ENCODE measurements at places on chromosomes 11 and 22.

DNA sequence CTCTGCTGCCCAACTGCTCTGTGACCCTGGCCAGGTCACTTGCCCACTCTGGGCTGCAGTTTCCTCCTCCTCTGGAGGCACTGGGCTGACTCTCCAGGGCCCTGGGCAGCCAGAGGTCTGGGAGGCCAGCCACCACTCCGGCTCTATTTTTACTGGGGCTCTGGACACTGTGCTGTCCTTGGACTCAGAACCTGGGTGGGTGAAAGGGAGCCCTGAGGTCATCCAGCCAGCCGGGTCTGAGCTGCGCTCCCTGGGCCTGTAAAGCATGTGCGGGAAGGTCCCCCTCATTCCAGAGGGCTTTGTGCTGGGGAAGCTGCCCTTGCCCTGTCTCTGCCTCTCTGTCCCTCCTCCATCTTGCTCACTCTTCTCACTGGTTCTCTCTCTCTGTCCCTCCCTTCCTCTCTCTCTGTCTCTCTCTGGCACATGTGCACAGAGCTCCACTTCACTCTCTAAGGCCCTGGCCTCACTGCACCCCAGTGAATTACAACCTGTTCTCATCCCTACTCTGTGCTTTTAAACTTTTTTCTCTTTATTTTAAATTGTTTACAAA, 24.6 kb downstream of the MB start:
- no peak for DNase-seq

GRCh38 chr22:22759889-22760546, 115.6 kb downstream of the GGTLC2 start:
- no peak for DNase-seq

DNA sequence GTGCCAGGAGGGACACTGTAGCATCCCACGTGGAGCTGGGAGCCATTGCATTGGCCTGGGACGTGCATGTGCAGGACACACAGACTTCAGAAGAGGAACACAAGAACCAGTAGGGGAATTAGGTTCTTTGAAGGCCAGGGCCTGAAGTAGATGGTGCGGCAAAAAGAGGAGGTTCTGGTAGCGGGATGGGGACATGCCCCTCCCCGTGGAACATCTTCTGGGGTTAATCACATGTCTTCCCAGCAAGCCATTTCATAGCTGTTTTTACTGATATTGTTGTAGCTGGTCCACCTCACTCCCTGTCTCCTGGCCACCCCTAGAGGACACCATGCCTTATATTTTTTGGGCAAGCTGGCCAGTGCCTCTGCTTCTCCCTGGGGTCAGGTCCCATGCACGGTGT, 74.3 kb downstream of the SCN3B start:
- DNase-seq = no peak

DNA sequence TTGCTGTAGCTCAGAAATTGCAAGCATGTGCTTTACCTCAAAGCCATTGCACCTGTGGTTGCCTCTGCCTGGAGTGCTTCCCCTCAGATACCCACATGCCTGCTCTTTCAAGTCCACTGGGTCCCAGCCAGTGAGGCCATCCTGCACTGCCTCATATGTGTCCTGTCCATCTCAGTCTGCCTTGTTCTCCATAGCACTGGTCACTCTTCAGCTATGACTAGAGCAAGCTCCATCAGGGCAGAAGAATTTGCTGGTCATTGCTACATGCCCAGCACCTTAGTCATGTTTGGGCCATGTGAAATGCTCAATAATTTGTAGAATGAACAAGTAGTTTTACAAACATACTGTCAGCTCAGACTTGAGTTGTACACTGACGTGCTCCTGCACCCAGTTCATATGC, 64.4 kb upstream of the HORMAD2 start:
- no peak for DNase-seq

- DNase-seq = no peak
Measured at GRCh38 chr11:57787920-57788702, 26.5 kb downstream of the CTNND1 start.

GRCh38 chr11:103378931-103379330, 269.7 kb downstream of the DYNC2H1 start:
- DNase-seq = no peak

DNA sequence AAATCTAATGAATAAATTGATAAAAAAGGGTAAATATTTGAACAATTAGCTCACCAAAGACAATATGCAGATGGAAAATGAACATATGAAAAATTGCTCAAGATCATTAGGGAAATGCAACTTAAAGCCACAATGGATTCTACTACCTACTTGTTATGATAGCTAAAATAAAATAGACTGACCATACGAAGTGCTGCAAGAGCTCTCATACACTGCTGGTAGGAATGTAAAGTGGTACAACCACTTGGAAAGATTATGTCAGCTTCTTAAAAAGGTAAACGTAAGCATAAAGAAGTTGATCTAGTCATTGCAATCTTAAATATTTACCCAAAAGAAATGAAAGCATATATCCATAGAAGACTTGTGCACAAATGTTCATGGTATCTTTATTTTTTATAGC, 504.2 kb upstream of the ARHGAP42 start:
- DNase-seq = no peak

GRCh38 chr22:25395468-25395867, 169.0 kb upstream of the GRK3 start:
- no peak for DNase-seq

GRCh38 chr11:77611921-77612320, 22.2 kb downstream of the AQP11 start:
- DNase-seq = no peak

GRCh38 chr11:71148716-71149115, 103.7 kb downstream of the SHANK2 start:
- DNase-seq = no peak

DNA sequence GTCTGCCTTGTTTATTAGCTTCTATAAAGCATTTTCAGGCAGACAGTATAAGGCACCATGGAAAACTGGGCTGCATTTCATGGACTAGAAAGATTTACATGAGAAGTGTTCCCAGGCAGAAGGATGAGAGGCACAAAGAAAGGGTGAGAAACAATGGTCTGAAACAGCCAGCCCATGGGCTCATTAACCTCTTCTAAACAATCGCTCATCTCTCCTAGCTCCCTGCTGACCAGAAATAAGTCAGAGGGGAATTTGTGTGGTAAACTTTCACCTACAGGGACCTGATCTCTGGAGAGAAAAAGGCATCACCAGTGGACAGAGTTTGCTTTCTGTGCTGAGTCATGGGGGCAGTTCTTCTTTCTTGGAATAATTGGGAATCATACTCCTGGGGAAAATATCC, 51.8 kb upstream of the KIRREL3 start:
- DNase-seq = no peak

DNA sequence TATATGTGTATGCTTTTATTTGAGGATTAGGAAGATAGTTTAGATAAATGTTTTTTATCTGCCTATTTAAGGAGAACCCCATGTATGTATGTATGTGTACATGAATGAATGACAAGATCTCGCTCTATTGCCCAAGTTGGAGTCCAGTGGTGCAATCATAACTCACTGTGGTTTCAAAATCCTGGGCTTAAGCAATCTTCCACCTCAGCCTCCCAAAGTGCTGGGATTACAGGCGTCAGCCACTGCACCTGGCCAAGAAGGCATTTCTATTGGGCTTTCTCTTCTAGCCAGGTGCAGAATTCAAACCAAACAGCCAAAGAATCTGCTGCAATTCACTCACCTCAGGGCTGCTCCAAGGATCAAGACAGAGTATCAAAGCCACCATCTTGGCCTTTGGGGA, 25.5 kb upstream of the DGKZ start:
- no peak for DNase-seq

DNA sequence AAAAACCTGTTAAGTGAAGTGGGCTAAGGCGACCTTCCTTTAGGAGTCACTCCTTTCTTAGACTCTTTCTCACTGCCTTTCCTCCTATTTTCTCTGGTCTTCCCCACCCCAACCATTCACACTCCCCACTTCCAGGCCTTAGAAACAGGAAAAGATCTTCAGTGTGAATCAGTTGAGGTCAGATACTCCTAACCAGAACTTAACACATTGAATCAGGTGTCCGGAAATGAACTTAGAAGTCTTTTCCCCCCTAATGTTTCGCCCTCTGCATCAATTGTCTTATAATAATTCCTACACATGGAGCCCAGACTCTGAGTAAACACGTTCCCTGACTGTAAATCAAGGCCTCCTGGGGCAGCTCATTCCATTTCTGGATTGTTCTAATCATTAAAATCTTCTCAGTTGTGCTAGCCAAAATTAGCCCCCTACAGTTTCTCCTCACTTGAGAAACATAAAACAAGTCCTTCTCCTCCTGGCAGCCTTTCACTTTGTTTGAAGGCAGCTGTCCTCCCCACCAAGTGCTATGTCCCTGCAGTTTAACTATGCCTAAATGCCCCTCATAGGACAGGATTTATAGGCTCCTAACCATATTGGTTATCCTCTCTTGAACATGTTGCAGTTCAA, 32.7 kb upstream of the USP47 start:
- DNase-seq = no peak

GRCh38 chr11:24773322-24773721, 276.5 kb downstream of the LUZP2 start:
- DNase-seq = no peak

DNA sequence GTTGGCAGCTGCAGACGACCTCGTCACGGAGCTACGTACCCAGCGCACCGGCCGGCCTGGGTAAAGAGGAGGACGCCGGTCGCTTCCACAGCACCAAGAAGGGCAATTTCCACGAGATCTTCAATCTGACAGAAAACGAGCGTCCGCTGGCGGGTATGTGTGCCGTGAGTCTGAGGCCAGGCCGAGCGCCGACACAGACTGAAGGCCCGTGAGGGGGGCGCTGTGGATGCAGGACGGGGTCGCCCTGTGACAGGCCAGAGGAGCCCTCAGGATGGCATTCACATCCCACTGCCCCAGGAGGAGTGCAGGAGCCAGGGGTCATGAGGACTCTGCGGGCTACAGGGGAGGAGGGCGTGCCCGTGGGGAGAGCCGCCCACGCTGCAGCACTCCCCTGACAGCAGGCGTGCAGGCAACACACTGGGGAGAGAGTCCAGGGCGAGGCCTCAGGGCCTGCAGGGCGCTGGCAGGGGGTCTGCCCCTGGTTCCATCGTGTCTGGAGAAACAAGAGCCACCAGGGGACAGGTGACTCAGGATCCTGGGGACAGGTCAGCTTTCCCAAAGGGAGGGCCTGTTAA, 53.6 kb downstream of the GRAMD4 start:
- no peak for DNase-seq

DNA sequence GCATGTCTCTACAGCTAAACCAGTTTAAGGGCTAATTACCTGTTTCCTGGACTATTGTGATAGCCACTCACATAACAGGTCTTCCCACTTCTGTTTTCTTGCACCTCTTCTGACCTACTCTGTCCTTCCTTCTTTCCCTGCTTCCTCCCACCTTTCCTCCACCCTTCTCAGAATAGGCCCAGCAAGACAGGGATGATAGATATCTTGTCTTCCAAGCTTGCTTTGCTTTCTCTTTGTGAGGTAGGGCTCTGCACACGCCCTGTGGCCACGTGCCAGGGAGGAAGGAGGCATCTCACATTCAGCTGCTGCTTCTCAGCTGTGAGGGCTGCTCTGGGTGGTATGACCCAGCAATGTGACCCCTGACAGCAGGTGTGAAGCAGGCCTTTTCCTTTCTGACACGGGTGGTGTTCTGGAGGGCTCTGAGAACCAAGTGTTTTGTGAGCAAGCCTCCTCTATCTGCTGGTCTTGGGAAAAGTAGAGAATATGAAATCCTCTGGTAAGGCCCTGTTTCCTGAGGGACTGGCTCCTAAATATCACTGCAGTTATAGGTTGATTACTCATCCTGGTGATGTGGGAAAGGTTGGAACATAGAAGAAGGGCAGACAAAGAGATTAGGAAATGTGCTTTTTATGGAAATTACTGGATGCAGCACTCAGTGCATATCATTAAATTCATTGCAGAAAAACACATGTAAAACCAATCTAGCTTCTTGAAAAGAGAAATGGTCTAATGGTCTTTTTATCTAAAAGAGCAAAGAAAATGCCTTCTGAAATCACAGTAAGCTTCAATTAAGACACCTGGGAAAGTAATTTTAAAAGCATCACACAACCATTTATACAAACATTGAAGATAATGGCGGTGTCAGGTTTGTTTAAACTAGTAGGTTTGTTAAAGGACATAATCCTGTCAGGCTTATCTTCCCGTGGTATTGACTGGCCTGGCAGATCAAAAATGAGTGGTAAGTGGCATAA, 8.5 kb downstream of the AMOTL1 start:
- no peak for DNase-seq

DNA sequence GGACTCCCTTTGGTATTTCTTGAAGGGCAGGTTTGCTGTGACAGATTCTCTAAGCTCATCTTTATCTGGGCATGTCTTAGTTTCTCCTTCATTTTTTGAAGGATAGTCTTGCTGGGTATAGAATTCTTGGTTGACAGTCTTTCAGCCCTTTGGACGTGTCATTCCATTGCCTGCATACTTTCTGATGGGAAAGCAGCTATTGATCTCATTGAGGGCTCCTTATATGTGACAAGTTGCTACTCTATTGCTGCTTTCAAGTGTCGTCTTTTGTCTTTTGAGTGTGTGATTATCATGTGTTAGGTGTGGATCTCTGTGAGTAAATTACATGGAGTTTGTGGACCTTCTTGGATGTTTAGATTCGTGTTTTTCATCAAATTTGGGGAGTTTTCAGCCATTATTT, 21.9 kb downstream of the IGHMBP2 start:
- DNase-seq = no peak

DNA sequence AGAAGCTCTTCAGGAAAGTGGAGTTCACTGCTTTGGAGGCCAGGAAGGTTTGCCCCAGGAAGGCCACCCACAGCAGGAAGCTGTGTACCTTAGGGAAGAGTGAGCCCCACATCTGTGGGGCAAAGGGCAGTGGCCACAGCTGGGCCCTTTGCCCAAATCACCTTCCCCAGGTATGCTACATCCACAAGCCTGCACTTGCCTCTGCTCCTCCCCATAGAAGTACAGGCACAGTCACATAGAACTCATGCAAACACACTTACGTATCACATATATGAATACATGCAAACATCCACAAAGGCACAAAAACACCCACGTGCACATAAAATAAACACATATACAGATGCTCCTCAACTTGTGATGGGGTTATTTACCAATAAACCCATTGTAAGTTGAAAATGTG, 2.1 kb downstream of the TRIM29 start:
- DNase-seq = no peak

- DNase-seq = no peak
Measured at GRCh38 chr22:43726322-43726721, 85.8 kb downstream of the EFCAB6 start.

DNA sequence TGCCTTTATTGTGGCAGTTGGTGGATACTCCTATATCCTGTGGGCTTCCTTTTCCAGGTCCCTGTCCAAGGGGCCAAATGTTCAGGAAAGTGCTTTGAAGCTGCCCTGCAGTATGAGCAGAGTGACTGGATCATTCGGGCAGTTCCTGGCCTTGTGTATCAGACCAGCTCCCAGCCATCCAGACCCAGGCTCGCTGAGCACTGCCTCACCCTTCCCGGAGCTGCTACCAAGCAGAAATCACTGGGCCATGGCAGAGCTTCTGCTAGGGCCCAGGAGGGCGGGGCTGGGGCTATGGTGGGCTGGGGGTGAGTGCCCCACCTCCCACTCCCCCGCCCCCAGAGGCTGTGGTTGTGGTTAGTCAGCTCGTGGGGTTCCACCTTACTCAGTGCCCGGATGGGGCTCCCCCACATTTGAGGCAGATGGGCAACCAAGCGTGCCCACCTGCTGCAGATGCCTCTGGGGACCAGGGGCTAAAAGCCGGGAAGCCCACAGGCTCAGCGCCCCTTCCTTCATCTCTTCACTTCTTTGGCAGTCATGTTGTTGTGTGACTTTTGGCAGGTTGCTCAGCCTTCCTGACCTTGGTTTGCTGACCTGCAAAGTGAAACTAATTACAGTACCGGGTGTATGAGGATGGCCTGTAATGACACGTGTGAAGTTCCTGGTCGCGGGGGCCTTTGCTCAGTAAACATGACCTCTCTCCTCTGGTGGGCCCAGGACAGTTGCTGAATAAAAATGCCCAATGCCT, 2.1 kb upstream of the LRRC32 start:
- no peak for DNase-seq

All from heart right ventricle (tissue), 16 donors.